ENCODE measurements at places on chromosomes 5 and 9.

DNA sequence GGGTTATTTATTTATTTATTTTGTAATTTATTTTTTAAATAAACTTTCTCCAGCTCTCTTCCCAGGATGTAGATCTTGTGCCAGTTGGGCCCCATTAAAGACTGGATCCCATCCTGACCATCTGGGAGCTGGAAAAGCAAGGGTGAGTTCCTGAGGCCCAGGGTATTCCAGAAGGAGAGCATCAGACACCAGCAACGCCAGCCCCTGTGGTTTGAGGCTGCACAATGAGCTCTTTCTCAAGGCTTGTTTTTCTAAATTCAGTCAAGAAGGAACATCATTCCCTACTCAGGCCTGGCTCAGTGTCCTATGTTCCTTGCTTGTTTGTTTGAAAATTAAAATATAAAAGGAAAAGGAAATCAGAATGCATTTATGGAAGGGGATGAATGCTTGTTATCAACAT is 313.3 kb downstream of the EBF1 start:
- DNase-seq: no peak

DNA sequence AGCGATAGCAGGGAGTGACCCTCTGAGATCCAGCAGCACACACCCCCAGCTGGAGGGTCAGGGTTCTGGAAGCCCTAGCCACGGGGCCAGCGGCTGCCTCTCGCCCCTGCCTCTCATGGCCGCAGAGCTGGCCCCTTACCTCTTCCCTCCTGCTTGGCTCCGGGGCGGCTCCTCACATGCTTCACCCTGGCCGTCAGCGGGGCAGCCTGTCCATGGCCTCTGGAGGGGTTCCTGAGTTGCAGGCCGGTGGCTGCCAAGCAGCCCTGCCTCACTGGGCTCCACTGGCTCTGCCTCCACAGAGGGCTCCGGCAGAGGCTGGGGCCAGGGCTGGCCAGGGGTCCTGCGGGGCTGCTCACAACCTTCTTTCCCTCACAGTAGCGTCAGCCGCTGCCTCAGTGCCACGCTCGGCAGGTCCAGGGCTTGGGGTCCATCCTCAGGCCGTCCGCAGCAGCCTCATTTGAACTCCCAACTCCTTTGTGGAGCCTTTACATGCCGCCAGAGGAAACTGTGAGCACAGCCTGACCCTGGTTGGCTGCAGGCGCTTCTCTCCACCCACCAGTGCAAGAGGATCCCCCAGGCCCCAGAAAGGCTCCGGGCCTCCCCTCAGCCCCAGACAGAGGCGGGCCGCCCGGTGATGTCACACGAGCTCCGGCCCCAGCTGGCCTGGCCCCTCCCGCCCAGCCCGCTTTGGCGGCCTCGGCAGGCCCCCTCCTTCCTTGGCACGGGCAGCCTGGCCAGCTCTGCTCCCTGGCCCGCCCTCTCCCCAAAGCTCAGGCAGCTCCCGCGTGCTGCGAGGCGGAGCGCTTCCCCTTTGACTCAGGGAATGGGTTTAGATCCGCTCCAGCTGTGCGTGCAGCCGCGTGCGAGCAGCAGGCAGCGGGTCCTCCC is at the start of gene ANGPTL2:
ANGPTL2 (minus strand) TSS at position 460 of the 888 bp plus-strand sequence. CDS start 13,904 bp downstream, outside the sequence.
- DNase-seq: no peak

GRCh38 chr9:120571443-120572257 is 8.3 kb downstream of the CDK5RAP2 start:
- no peak for DNase-seq

- no peak for DNase-seq
These were observed 60.2 kb upstream of the UNC5A start for GRCh38 chr5:176750144-176750543.

DNA sequence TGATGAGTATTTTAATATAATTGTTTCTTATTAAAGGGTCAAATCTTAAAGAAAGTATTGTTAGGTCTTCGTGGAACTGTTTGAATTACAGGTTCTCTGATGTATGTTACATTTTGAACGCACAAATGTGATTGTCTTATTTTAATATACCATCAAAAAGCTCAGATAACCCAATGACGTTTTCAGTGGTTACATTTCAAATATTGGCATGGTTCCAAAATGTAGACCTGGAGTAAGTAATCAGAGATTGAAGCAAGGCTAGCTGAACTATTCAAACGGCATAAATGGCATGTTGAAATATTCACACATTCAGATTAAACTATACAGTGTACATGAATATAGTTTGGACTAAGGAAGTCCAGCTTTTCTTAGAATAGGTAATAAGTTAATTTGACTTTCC is 281.7 kb upstream of the EFNA5 start:
- DNase-seq: no peak

DNA sequence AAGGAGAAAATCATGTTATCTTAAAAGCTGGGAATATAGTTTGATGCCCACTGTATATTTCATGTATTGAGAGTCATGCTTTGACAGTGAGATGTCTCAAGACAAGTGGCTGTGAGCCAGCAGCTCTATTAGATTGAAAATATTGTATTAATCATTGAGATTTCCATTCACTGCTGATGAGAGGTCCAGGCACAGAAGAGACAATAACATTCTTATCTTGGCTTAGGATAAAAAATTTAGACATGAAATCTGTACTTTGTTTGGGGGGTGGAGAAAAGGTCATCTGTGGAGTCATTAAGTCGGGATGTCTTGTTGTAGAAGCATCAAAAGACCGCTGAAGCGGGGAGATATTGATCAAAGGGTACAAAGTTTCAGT is 97.9 kb upstream of the EQTN start:
- no peak for DNase-seq

- no peak for DNase-seq
These were observed 6.9 kb downstream of the PPP1R26 start for GRCh38 chr9:135486267-135487065.

- DNase-seq: no peak
These were observed 19.3 kb downstream of the NREP start for GRCh38 chr5:111737716-111738115.

DNA sequence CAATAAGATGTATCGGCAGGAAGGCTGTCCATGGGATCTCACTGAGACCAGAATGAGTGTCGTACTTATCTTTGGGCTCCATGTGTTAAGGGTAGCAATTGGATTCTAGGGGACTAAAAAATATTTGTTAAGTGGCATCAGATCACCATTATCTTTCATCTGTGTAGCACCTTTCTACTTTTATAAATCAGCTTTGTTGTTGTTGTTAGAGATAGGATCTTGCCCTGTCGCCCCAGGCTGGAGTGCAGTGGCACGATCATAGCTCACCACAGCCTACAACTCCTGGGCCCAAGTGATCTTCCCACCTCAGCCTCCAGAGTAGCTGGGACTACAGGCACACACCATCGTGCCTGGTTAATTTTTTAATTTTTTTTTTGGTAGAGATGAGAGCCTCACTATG is 220.5 kb downstream of the SMARCA2 start:
- no peak for DNase-seq

GRCh38 chr5:102958481-102959011 is 161.4 kb downstream of the GIN1 start:
- no peak for DNase-seq

DNA sequence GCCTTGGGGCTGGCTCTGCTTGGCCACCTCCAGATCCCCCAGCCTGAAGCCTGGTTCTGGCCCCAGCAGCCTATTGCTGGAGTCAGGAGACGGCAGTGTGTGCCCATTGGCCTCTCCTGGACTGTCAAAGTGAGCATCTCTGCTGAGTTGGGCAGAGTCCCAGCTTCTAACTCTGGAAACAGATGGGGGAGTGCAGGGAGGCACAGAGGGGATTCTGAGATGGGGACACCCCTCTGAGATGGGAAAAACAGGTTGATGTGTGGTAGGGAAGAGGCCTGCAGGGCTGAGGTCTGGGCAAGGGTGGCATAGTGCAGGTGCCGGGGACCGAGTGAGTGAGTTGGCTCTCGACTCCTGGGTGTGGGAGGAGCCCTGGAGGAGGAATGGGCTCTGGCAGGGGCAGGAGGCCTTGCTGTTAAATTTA is 27.5 kb downstream of the PHF2 start:
- no peak for DNase-seq

GRCh38 chr5:147417135-147417813 is 92.6 kb downstream of the DPYSL3 start:
- DNase-seq: no peak

- DNase-seq: no peak
These were observed 26.4 kb downstream of the TMEM167A start for GRCh38 chr5:83050723-83051340.

DNA sequence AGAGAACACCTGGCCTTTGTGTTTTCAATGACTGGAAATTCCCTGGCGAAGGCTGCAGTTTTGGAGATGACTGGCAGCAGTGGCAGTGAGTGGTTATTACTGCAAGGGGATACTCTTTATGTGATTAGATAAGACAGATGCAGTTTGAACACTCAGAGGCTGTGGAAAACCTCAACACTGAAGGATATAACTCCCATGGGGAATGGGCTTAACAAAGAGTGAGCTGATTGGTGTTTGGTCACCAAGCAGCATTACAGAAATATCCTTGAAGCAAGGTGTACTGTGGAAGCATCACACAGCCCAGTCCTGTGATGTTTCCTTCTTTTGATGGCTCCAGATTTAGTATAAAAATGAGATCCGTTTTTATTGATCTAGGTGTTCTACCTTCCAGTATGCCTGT is 490.7 kb upstream of the PTPRD start:
- DNase-seq: no peak

DNA sequence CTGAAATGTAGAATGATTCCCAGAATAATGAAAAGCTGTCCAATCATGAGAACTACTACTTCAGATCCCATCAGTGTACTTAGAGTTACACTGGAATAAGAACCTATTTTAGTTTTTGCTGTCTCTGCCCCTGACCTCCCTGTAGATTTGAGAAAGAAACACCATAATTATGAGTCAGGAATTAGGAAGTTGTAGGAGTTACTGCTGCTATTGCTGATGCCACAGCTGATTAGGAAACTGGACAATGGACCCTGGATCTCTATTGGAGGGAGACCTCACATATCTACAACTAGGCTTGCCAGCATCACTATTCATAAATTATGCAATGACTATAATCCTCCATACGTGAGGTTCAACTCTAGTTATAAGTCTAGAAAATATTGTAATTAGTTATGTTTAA is 48.8 kb upstream of the EDIL3 start:
- no peak for DNase-seq

DNA sequence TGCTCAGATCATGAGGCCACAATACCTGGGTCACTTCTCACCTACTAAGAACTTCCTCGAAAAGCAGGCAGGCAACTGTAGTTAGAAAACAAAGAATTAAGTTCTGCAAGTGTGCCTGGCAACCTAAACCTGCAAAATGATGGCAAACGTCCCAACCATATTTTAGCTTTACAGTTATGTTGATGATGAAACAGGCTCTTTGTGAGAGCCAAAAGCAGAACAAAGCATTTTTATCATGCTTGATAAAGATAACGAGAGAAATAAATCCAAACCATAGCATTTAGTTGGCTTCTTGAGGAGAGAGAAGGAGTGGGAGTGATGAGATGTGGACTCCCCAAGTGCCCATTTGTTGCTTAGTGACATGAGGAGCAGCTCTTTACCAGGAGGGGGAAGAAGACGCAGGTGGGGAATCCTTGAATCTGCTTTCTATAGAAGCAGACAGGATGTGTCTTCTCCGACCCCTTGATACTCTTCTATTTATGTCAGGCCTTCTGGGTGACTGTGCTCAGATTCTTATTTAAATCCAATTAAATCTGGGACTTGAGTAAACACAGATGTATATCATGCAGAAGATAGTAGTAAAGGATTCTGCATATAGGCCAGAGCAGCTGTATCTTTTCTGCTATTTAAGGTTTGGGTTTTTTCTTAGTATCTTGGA is 221.2 kb downstream of the TMEM167A start:
- no peak for DNase-seq

GRCh38 chr5:102858808-102859207 is 103.7 kb downstream of the PAM start:
- DNase-seq: no peak

DNA sequence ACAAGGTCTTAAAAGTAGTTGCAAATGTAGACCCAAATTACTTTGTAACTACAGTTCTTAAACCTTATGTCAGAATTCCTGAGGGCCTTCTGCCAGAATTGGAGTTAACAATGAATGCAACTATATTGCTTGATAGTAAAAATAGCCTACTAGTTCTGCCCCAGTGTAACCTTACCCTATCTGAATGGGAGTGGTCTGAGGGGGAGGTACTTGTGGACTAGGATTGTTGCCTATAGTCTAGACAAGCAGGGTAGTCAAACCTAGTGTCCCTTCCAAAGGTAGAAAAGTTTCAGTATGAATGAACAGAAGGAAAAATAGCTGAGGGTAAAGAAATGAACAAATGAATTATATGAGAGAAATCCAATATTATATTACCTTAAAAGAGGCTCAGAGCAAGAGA is 242.2 kb downstream of the PJA2 start:
- DNase-seq: no peak

DNA sequence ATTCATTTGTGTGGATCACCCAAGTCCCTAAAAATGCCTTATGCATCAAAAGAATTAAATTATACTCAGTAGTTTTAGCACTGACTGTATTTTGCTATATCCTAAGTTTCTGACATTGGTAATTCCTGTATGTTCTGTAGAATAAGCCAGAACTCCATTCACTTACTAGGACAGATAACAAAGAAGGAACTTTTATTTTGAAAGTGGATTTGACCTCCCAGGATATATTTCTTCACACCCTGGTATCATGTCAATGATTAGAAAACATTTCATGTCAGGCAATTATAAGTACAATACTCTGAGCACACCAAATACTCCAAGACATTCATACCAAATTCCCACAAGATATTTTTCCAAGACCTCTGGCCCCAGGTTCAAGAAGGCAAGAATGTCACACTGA is 28.7 kb upstream of the MYOT start:
- DNase-seq: no peak

DNA sequence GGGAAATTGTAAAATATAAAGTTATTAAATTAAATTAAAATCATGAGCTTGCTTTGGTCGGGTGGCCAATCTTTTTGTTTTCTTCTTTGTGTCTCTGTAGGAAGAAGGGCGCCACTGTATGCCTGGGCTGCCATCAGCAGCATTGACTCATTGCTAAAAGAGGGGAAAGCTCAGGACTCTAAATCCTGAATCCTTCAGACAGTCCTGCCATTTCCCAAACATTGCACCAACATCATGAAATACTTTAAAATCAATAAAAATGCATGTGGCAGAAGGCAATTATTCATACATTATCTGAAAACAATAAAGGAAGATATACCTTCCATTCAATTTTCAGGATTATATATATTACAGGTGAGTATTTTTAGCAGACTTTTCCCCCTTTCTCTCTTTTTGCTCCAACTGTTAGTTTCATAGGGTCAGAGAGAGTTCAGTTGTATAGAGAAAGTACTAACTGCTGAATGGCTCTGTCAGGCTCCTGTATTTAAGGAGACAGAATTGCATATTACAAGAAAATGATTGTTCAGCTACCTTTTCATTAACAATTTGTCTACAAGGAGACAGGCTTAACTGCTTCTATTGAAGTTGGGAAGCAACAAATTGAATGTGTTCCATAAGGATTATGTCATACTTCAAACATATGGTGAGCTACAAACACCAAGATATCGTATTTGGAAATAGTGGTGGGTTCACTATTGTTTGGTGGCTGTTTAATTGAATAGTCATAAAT is 95.7 kb downstream of the ATPSCKMT start:
- no peak for DNase-seq

GRCh38 chr5:79509244-79509885 is 4.6 kb downstream of the HOMER1 start:
- no peak for DNase-seq

GRCh38 chr5:167509076-167509475 is 782.4 kb upstream of the WWC1 start:
- no peak for DNase-seq

GRCh38 chr9:89891591-89892304 is 286.9 kb downstream of the GADD45G start:
- no peak for DNase-seq

GRCh38 chr9:1331546-1332038 is 281.4 kb downstream of the DMRT2 start:
- no peak for DNase-seq

Data from CD4-positive, alpha-beta T cell treated with Interferon alpha-2 for 1 hour (primary cell).